ENCODE measurements at places on chromosomes 12 and 14.
A peak's percentile ranks its signal among the peaks of the same experiment; 100 is the strongest.

- DNase-seq = no peak
These were observed 2.9 kb downstream of the MYL2 start for GRCh38 chr12:110917467-110917866.

- DNase-seq = no peak
These were observed 73.3 kb upstream of the USP44 start for GRCh38 chr12:95624589-95624988.

DNA sequence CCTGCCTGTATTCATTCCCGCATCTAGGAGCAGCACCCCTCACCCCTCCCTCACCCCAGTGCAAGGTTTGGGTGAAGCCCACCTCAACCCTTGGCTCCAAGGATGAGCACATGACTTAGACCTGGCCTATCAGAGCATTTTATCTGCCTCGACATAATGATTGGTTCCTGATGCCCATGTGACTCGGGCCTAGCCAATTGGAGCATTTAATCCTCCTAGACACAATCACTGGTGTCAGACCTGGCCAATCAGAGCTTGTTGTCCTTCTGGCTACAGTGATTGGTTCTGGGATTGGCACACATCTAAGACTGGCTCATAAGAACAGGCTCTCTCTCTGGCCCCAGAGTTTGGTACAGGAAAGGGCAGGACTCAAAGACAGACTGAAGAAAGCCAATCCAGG lies 73.1 kb upstream of the MYL2 start:
- DNase-seq = no peak

- peak; percentile 8 for DNase-seq
These were observed 134.2 kb downstream of the SMOC1 start for GRCh38 chr14:70013271-70013873.

- no peak for DNase-seq
These were observed 17.7 kb downstream of the DPF3 start for GRCh38 chr14:72876005-72876709.

- no peak for DNase-seq
These were observed 31.3 kb downstream of the FBXO34 start for GRCh38 chr14:55302367-55303124.

DNA sequence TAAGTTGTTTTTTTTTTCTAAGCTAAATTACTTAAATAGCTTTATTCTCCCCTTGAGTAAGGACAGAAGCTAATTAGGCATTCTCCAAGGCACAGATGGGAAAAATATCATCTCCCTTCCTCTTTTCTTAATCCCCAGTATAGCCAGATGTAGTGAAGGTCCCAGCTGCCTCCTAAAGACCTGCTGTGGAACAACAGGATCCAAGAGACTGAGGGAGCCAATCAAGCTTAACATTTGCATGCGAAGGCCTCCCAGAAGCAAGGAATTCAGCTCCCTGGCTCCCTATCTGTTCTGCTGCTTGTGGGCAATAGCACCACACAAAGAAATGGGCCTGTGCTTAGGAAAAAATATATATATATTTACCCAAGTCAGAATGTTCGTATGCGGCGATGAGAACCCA lies 255.2 kb downstream of the SYT1 start:
- no peak for DNase-seq

DNA sequence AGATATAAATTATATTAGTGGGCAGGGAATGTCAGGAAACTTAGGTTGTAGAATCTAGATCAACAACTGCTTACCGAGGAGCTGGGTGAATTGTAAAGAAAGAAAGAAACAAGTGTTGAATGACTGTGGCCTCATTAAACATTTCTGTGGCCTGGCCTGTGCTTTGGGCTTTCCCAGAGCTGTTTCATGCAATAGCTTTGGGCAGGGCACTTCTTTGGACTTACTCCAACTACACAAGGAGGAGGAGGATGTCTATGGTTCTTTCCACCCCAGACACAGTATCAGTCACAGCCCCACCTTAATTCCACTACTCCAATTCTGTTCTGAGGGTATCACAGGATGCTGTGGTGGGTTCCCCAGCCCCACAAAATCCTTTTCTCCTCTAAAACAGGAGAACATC lies 38.0 kb downstream of the DPF3 start:
- no peak for DNase-seq

GRCh38 chr12:11014234-11014633 lies 8.2 kb downstream of the TAS2R19 start:
- no peak for DNase-seq

DNA sequence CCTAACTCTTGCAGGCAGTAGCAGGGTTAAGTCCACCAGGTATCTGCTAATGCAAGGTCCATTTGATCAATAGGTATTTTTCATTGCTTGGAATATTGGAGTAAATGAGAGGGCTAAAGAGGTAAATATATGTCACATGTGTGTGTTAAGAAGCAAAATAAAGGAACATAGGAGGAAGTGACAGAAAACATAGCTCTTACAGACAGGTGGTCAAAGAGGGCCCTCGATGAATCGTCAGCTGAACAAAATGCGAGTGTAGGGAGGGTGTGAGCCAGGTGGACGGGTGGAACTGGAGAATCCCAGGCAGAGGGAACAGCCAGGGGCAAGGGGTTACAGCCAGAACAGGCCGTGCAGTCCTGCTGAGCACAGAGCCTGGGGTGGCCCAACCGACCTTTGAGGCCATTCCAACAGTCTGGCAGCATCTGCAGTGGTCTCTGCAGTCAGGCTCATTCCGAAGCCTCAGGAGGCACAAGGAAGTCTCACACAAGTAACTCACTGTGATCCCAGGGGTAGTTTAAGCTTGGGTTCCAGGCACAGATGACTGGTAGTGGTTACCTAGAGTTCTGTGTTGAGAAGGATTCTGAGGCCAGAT lies 43.2 kb downstream of the CCDC88C start:
- DNase-seq = no peak

GRCh38 chr12:80807640-80808288 lies 91.1 kb downstream of the MYF5 start:
- no peak for DNase-seq

- DNase-seq = no peak
These were observed 170.7 kb upstream of the EEA1 start for GRCh38 chr12:93099792-93100191.

GRCh38 chr12:19018302-19018970 lies 111.1 kb upstream of the PLEKHA5 start:
- DNase-seq = no peak

DNA sequence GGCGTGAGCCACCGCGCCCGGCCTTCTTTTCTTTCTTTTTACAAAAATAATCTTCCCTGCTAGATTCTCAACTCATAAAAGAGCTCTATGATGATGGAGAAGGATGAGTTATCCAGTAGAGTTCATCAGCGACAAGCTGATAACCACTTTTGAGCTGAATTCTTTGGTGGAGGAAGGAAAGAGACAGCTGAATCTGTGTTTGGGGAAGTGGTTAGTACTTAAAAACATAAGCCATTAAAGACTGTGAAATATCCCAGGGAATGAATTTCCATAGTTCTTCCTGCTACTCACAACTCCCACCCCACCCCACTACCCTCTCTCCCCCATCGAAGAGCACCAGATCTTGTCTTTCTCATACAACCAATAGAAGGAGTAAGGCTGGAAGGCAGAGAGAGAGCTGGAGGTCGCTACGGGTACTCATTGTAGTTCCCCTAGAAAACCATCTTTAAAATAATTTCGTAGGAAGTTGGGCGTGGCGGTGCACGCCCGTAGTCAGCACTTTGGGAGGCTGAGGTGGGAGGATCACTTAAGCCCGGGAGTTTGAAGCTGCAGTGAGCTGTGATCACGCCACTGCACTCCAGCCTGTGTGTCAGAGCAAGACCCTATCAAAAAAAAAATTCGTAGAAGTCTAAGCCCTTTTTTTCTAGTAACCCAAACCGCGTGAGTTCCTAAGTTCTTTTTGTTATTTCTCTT lies 647 bp upstream of the ESPL1 start:
- DNase-seq = peak; percentile 25

GRCh38 chr14:61838661-61839245 lies 76.5 kb downstream of the SNAPC1 start:
- DNase-seq = no peak

- no peak for DNase-seq
These were observed 27.9 kb upstream of the GOLGA3 start for GRCh38 chr12:132856581-132856980.

GRCh38 chr12:131164096-131164872 lies 210.6 kb downstream of the ADGRD1 start:
- no peak for DNase-seq

- no peak for DNase-seq
These were observed 187.9 kb upstream of the PLXNC1 start for GRCh38 chr12:93960521-93960920.

DNA sequence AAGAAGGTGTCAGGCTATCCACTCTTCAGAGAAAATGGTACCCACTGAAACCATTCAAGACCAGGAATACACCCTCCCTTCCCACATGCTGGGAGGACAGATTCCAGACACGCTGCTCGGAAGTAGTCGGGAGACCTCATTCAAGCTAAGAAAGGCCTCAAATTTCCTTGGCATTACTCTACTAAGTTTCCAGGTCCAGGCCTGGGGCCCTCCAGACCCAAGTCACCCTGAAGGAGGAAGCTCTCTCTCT lies 27.1 kb upstream of the RPLP0 start:
- DNase-seq = no peak

DNA sequence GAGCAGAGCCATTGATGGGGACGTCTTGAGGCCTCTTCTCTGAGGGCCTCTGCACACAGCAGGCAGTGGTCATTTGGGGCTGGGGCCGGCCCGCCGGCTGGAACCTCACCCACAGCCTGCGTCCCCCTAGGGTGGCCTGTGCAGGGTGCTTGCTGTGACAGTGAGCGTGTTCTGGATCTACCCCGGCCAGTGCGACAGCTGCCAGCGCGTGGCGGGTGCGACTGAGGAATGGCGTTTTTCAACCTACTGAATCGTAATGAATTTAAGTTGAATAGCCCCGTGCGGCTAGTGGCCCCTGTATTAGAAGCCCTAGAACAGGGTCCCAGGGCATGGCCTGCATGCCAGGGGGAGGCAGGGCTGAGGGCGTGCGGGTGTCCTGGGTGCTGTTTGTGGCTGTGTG lies 13.8 kb downstream of the RFLNA start:
- no peak for DNase-seq

DNA sequence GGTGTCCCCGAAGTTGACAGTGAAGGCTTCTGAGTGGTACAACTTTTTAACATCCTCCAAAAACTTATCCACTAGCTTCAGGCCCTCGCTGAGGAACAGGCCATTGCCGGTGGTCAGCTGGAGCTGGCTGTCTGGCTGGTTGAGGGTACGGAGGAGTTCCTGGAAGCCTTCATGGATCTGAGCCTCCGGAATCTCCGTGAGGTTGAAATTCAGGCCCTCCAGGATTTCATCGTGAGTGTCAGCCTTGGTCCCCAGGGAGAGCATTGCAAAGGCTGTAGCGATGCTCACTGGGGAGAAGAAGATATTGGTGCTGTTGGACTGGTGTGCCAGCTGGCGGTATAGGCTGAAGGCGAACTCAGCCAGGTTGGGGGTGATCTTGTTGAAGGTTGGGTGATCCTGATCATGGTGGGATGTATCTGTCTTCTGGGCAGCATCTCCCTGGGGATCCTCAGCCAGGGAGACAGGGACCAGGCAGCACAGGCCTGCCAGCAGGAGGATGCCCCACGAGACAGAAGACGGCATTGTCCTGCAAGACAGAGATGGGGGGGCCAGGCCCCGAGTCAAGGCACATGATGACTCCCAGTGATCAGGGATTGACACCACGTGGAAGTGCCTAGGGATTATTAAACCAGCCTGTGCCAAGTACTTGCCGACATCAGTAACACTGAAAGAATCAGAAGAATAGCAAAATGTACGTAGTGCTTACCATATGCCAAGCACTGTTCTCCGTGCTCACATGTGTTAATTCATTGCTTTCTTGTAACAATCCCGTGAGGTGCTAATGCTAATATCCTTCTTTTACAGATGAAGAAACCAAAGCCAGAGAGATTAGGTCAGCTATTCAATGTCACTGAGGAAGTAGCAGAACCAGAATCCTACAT lies 5.4 kb downstream of the SERPINA1 start:
- no peak for DNase-seq

DNA sequence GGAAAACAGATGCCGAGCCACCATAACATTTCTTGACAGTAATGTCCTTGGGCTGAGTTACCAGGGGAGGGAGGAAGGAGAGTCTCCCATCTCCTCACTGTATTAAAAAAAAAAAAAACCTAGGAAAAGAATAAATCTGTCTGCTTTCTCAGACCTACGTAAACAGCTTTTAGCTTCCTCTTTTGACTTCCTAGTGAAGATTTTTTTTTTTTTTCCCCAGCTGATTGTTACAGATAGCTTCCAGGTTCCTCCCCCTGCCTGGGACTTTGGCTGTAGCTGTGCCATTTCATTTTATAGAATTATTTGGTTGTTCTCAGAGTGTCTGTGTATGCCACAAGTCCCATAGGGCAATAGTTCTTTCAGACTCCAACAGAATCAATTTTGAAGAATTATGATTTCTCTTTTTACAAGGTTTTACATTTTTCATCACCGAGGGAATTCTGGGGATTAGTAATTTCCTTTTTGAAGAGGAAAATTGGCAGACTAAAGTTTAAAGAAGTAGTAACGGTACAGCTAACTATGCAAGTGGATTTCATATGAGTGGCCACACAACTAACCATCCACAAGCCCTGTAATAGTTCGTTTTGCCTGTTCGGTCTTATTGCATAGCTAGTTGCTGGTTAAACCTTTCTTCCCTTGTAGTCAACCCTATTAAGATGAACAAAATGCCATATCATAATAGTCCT lies 23.1 kb upstream of the GNS start:
- DNase-seq = no peak

DNA sequence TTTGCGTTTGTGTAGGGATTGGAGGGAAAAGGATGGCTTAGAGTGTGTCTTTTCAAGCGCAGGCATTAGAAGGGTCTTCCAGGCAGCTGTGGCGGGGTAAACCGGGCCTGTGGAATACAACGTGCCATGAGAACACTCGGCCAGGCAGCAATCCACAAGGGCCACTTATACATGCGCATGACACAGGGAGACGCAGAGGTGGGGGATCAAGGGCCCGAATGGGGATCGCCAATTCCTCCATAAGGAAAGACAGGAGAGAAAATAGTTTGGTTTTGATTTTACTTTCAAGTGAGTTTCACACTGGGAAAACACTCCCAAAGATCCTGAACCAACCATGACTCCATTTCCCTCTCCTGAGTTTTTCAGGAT lies 71.6 kb downstream of the SPRING1 start:
- DNase-seq = no peak

DNA sequence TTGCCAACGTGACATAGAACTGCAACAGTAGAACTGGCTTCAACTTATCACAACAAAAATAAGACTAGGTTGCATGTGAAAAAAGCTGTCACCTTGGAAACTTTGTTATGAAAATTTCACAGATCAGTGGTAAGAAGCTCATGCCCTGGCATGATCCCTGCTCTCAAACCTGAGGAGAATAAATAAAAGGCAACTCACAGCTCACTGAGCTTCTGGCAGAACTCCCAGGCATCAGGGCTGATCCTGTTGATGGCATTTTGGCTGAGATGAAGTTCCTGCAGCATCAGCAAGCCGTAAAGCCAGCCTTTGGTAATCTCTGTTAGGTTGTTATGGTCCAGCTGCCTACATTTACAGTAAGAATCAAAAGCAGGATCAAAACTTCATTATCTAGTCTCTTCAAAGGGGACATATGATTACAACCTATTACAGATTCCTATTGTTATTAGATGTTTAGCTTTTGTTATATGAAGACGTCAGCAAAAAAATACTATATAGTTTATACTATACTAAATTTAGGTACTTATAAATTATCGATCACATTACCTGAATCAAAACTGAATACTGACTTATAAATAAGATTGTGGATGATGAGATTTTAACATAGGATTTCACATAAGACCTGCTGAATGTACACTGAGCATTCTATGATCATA lies 32.0 kb downstream of the LRIG3 start:
- DNase-seq = no peak

Measured in stimulated activated CD4-positive, alpha-beta T cell treated with anti-CD3 and anti-CD28 coated beads, Interleukin-12 subunit alpha, Interleukin-12 subunit beta, amount 100 ng/mL, for 4 hours (primary cell).